ENCODE measurements at places on chromosomes 1 and 21.

DNA sequence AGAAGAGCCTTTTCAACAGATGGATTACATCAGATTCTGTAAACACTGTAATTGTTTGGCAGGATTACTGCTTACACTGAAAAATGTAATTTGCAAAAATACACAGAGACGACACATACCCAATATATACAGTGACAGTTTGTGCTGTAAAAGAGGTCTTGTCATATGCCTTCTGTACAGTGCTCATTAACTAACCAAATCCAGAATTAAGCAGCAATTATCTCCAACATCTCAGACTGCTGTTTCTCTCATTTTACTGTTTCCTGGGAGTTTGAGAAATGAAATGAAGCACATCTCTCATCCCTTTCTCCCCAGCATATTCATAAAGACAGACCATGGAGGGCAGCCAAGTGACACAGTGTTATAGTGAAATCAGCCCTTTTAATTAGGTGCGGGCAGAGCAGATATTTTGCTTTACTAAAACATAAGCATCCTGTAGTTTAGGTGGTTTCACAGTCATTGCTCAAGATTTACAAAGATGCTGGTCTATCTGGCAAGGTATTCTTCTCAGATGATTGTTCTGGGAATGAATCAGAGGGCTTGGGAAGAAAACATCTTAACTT, 618.4 kb upstream of the USP24 start:
- no peak for DNase-seq

GRCh38 chr1:113207019-113207418, 134.0 kb downstream of the LRIG2 start:
- no peak for DNase-seq

DNA sequence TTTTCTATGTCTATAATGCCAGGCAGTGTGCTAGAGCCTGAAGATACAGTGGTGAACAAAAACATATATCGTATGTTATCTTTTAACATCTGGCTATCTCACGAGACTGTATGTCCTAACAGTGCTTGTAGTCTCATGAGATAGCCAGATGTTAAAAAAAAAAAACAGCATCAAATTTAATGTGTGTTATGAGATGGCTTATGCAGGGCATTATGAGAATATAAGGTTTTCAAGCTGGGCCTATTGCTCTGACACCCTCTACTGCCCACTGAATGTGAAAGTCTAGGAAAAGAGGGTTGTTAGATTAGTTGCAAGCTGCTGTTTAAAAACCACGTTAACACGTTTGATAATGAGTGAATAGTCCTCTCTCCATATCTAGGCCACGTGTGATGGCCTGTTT, 109.8 kb downstream of the CACHD1 start:
- no peak for DNase-seq

GRCh38 chr1:192453360-192453992, 122.1 kb upstream of the RGS1 start:
- DNase-seq = no peak

GRCh38 chr1:64584479-64584878, 114.5 kb downstream of the CACHD1 start:
- no peak for DNase-seq

GRCh38 chr1:99675994-99676393, 30.1 kb downstream of the PALMD start:
- no peak for DNase-seq

- DNase-seq = no peak
Observed at GRCh38 chr1:183461350-183461749, 10.9 kb upstream of the SMG7 start.

DNA sequence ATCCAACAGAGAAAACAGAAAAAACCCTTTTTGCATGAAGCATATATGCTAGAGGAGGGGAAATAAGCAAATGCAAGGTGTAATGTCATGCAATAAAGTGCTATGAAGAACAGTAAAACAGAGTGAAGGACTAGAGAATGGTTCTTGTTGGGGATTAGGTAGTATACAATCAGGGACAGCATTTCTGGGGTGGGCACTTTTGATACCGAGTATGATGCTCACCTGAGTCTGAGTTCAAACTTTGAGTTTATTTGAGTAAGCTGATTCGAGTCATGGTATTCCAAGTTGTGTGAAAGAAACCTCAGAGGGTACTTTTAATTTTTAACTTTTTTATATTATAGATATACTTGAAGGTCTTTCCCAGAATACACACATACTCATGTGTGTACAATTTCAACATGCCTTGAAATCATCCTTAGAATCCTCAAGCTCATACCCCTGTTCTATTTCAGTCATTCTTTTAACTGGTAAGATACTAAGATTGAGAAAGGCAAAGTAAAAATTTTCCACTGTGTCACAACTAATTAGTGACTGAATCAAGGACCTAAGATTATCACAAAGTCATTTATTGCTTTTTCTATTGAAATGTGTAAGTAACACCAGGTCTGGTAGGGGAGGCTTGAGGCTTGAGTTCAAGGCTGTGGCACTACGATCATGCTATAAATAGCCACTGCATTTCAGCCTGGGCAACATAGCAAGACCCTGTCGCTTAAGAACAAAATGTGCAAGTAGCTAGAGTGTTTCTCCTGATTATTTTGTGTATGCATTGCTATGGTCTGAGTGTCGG, 12.1 kb downstream of the LRRC8B start:
- DNase-seq = no peak

DNA sequence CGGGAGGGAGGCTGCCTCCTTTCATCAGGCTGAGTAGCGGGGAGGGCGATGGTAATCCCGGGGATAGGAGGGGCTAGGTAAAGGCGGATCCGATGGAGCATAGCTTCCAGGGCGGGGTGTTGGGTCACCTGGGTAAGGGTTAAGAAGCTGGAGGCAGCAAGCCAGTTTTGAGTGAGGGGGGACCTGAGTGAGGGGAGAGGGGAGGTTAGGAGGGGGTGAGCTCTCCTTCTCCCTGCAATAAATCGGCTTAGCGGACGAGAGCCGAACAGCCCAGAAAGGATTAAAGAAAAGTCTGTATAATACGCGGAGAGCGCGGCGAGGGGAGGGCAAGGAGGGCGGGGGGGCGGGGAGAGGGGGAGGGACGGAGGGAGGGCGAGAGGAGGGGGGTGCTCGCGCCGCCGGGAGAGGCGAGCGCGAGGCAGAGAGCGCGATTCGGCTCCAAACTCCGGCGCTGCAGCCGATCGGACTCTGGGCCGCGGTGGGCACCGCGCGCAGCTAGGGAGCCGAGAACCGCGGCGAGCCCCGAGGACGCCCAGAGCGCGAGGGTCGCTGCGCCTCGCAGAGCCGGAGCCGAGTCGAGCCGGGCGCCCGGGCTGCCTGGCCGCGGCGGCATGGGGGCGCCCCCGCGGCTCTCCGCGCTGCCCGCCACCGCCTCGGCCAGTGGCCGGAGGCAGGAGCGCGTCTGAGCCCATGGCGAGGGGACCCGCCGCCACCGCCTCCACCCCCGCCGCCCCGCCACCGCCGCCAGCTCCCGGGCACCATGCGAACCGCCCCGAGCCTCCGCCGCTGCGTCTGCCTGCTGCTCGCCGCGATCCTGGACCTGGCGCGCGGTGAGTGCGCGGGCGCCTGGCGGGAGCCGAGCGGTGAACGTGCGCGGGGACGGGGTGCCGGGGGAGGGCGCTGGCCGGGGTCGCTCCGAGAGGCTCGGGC, at the start of gene IGSF21:
Gene IGSF21 (plus strand): TSS at position 430 of the 930 bp plus-strand sequence. CDS start 331 bp downstream, at position 761.
- no peak for DNase-seq

DNA sequence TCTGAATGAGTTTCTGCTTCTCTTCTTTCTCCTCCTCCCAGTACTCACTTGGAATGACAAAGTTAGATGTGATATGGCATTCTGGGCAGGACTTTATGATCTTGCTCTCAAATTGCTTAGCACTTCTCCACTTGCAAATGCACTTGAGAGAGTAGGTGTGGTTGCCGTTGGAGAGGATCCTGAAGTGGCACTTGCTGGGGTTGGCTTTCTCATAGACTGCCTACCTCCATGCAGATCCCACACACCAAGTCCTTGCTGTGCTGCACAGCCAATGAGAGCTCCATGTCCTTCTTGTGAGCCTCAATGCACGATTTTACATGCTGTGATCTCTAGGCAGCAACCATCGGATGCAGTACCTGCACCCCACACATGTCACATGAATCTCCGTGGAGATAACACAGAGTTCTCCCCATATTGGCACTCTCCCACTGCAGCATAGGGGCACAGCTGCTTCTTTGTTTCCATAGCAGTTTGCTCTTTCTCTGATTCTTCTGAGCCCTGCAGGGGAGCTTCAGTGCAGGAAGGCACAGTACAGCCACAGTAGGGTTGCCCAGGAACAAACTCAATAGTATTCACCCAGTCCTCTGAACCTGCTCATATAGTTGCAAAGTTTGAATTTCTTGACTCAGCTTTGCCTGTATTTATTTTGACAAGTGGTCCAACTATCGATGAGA, 45.2 kb downstream of the ZNF691 start:
- peak; percentile 29 for DNase-seq

GRCh38 chr1:95558791-95559190, 324.8 kb downstream of the RWDD3 start:
- no peak for DNase-seq

- DNase-seq = no peak
Observed at GRCh38 chr21:27298465-27298864, 331.6 kb upstream of the ADAMTS5 start.

DNA sequence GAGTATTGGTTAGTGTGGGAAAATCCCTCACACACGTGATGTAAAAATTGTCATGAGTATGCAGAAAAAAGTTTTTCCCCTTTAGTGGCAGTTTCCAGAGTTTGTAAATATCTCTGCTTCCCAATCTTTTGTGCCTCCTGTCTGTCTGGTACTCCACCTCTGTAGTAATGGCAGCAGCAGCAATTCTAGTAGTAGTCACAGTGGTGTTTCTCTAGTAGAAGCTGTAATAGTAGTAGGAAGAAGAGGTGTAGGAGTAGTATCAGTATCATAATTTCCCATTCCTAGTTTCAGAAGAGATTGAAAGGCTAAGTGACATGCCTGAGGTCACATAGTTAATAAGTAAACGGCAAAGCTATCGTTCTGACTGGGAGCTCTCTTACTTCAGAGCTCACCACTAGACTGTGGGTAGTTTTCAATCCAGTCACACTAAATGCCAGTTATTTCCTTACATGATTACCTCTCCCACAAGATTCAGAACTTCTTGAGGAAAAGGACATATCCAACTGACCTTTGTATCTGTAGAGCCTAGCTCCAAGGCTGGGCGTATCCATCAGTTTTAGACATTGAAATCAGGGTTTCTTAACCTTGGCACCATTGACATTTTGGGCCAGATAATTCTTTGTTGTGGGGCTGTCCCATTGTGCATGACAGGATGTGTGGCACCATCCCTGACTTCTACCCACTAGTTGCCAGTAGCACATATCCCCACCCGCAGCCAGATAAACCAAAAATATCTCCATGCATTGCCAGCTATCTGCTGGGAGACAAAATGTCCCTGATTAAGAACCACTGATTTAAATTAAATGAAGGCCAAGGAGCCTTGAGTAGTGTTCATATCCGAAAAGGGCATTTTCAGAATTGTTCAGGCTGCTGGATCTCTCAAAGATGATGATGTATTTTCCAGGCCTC, 135.9 kb downstream of the FGGY start:
- DNase-seq = no peak

DNA sequence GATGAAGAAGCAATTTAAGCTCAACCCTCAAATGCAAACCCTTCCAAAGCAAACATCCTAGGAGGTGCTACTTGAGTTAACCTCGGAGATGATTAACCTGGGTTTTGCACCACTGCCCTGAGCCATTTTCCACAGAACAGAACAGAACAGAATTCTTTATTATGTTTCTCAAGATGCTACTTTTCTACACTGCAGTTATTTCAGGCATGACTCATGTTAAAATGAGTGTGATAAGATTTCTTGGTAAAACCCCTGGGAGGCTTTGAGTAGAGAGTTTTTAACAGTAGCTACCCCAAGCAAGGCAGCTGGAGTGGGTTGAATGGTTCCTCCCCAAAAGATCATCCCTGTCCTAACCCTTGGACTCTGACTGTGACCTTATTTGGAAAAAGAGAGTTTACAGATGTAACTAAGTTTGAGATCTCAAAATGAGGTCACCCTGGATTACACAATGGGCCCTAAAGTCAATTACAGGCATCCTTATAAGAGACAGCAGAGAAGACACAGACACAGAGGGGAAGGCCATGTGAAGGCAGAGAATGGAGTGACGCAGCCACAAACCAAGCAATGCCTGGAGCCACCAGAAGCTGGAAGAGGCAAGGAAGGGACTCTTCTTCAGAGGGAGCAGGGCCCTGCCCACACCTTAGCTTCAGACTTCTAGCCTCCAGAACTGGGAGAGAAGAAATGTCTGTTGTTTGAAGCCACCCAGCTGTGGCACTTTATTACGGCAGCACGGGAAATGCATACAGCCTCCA, 153.4 kb downstream of the ETS2 start:
- DNase-seq = no peak

- DNase-seq = no peak
Observed at GRCh38 chr1:39301606-39302005, 97.1 kb downstream of the MACF1 start.

DNA sequence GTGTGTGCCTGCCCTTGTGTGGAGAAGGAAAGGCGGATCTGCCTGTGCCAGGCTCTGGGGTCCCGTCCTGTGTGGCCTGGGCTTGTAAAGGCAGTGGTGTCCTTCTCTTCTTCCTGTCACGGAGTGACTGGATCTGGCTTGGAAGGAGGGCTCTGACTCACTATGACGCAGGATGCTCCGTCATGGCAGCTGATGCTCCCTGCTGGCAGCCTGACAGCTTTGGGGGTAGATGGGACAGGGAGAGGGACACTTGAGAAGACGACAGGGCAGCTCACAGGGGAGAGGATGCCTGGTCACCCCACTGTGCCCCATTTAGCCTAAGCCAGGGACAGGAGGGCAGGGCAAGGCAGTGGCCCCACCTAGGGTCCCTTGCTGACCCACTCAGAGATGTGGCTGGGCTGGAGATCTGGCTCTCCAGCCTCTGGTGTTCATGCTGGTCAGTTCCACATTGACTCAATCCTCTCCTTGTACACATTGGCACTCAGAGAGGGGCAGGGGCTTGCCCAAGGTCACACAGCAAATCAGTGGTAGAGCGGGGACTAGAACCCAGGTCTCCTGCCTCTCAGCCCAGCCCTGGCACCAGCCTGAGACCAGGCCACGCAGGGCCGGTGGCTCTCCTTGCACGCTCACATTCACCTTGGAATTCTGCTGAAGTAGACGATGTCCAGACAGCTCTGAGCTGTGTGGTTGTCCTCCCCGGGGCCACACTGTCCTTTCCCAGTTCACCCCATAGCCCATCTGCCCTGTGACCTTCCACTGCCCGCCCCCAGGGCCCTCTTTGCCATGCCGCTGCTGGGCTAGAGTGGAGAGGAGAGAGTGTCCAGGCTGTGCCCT, 2.8 kb upstream of the FAM131C start:
- DNase-seq = no peak

GRCh38 chr1:51372561-51372960, 42.2 kb upstream of the TTC39A start:
- DNase-seq = no peak

- peak; percentile 77 for DNase-seq
Observed at GRCh38 chr1:204258213-204259115, 44.7 kb upstream of the GOLT1A start.

GRCh38 chr1:43285269-43285990, at the start of gene C1orf210:
Gene C1orf210 (minus strand): TSS chr1:43285581. CDS start chr1:43283270, 2,311 bp downstream.
- DNase-seq = no peak

Data from posterior cingulate gyrus (tissue), 11 donors.